ENCODE measurements at places on chromosomes 1 and 21.
A peak's percentile ranks its signal among the peaks of the same experiment; 100 is the strongest.

GRCh38 chr1:77076759-77077158 is 142.5 kb downstream of the PIGK start:
- DNase-seq, result peak; percentile 16

DNA sequence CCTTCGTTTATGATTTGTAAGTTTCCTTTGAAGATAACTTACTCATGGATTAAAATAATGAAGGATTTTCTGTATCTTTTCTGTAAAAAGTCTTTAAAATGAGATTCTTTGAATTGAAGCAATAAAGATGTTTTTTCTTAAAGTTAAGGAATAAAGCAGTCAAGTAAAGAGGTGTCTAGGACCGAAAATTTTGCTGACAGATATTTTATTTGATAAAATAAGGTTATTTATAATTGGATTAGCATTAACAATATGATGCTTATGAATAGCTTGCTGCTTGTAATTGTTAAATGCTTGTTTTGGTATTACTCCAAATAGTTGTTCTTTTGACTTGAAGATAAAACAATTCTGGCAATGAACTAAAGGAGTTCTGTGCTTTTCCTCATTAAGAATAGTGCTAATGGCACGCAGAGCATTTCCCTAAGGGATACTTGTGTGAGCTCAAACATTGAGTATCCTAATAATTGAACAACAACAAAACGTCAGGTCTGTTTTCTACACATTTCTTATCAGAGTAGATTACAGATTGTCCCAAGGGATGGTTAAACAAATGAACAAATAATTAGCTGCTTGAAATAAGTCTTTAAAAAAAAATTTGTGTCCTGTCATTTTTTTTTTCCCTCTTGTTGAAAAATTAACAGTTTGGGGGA is 16.6 kb downstream of the TSNAX start:
- no peak for DNase-seq

- no peak for DNase-seq
Observed at GRCh38 chr1:61784726-61785125, 42.4 kb downstream of the PATJ start.

DNA sequence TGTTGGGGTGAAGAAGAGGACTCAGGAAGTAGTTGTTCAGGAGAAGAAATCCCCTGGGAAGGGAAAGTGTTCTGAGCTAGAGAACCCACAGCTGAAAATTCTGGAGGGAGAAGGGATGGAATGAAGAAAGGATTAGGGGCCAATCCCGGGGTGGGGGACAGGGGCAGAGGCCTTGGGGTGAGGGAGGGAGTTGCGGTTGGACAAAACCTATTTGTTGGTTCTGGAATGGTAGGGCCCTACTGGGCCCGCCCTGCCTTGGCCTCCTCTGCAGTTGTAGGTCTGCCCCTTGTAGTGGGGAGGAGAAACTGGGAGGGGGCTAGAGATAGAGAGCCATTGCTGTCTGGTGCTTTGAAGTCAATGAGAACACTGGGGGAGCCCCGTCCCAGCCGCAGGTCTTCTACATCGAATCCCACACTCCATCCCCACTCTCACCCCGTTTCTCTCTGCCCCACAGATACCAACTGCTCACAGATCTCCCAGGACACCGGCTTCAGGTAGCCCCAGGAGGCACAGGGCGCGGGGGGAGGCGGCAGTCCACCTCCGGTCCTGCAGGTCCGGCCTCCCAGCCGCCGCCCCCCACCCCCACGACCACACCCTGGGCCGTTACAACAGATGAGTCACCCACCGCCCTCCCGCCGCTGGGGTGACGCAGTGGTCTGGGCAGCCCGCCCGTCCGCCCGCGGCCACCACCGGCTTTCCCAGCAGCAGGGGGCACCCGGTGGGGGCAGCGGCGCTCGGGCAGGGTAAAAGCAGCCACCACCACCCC is 1.1 kb downstream of the TAGLN2 start:
- peak; percentile 45 for DNase-seq

GRCh38 chr1:42418516-42418915 is 37.3 kb downstream of the ZMYND12 start:
- no peak for DNase-seq

GRCh38 chr1:17207540-17207939 is 2.6 kb downstream of the PADI1 start:
- DNase-seq, result no peak

- DNase-seq, result no peak
Observed at GRCh38 chr1:30146448-30146847, 576.9 kb downstream of the MATN1 start.

DNA sequence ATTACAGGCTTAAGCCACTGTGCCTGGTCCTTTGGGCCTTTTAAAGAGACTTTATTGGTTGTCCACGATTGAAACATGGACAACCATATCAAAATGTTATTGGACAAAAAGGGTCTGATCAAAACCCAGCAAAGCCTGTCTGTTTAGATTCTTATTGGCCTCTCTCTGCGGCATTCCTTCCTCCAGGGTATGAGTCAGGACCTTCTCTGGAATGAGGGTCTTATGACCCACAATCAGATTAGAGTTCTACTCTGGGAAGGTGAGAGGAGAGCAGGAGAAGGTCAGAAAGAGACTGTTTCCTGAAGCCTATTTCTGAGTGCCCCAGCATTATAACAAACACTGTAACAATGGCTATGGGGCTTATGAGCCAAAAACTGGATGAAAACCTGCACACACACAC is 7.9 kb downstream of the LURAP1 start:
- no peak for DNase-seq

DNA sequence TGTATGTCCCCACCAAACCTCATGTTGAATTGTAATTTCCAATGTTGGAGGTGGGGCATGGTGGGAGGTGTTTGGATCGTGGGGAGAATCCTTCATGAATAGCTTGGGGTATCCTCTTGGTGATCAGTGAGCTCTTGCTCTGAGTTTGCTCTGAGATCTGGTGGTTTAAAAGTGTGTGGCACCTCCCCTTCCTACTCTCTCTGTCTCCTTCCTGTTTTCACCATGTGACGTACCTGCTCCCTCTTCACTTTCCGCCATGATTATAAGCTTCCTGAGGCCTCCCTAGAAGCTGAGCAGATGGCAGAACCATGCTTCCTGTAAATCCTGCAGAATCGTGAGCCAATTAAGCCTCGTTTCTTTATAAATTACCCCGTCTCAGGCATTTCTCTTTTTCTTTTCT is 40.0 kb upstream of the OSBPL9 start:
- no peak for DNase-seq

GRCh38 chr1:201468501-201468843 is 516 bp downstream of the PHLDA3 start:
- DNase-seq, result no peak

GRCh38 chr1:9996624-9997582 is at the start of gene RBP7:
TSS of gene RBP7 (plus strand) at chr1:9997228. CDS start at chr1:9997259, 31 bp downstream.
- DNase-seq, result no peak

GRCh38 chr1:47771751-47772150 is 225.4 kb downstream of the TRABD2B start:
- DNase-seq, result no peak

DNA sequence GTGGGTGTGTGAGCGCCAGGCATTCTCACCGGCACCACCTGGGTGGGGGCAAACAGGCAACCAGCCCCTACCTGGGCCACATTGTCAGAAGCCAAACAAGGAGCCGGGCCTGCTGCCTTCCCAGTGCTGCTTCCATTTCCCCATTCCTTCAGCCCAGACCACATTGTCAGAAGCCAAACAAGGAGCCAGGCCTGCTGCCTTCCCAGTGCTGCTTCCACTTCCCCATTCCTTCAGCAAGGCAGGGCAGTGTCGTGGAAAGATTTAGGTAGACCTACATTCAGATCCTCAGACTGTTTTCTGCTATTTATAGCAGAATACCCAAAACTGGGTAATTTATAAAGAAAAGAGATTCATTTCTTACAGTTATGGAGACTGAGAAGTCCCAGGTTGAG is 47.0 kb upstream of the EFHD2 start:
- no peak for DNase-seq

DNA sequence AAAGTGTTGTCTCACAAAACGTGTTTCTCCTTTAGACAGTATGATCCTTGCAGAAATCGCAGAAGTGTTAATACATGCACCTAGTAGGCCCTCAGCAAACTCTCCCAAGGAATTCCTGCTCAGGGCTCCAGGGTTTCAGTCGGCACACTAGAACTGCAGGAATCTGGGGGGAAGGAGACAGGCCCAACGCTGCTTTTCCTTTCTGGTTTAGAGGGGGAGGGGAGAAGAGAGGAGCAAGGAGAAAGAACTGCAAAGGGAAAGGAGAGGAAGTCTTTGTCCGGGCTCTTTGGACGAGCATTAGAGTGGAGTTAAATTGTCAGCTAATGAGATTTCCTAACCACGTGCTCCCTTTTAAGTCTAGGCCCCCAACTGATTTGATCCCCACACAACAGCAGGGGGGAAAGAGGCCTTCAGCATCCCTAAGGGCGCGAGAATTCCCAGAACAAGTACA is 103.7 kb upstream of the SOD1 start:
- DNase-seq, result no peak

DNA sequence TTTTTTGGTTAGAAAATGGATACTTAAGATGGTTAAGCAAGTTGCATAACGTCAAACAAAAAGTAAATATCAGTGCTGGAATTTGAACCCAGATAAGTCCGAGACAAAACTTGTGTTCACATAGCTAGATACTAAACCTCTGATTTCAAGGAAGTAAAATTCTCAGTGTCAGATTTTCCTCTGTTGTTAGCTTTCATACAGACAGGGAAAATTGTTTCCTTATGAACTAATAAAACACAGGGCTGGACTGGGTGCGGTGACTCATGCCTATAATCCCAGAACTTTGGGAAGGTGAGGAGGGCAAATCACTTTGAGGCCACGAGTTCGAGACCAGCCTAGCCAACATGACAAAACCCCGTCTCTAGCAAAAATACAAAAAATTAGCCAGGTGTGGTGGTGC is 51.3 kb downstream of the PCNX2 start:
- no peak for DNase-seq

GRCh38 chr1:119108988-119109387 is 31.5 kb downstream of the WARS2 start:
- DNase-seq, result no peak

DNA sequence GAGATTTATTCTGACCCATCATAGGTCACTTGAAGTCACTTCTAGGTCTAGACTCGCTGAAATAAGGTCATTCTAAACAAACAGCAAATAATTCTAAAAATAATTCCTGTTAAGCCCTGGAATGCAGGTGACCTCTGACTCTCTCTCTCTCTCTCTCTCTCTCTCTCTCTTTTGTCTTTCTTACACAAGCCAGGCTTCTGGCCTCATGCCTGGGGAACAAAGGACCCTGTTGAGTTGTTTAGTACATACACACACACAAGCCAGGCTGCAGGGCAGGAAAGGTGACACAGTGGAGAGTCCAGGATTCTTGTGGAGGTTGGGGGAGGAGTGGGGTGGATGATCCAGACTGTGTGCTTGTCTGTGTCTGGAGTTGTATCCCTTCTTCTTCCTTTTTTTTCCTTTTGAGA is 4.0 kb upstream of the MEX3A start:
- DNase-seq, result no peak

DNA sequence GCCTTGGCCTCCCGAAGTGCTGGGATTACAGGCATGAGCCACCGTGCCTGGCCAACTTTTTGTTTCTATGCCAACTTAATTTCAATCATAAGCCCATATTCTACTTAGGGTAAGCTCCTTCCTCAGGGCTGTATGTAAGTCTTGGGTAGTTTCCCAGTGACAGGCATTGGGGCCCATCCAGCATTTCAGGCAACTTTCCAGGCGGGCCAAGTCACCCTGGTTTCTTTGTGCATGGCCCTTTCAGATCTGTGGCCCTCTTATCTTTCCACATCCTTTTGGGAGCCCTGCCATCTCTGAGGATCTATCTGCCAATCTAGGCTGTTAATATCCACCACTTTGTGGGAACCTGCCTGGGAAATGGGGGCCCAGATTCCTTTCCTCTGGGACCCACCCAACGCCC is 58.7 kb downstream of the TNN start:
- DNase-seq, result no peak

DNA sequence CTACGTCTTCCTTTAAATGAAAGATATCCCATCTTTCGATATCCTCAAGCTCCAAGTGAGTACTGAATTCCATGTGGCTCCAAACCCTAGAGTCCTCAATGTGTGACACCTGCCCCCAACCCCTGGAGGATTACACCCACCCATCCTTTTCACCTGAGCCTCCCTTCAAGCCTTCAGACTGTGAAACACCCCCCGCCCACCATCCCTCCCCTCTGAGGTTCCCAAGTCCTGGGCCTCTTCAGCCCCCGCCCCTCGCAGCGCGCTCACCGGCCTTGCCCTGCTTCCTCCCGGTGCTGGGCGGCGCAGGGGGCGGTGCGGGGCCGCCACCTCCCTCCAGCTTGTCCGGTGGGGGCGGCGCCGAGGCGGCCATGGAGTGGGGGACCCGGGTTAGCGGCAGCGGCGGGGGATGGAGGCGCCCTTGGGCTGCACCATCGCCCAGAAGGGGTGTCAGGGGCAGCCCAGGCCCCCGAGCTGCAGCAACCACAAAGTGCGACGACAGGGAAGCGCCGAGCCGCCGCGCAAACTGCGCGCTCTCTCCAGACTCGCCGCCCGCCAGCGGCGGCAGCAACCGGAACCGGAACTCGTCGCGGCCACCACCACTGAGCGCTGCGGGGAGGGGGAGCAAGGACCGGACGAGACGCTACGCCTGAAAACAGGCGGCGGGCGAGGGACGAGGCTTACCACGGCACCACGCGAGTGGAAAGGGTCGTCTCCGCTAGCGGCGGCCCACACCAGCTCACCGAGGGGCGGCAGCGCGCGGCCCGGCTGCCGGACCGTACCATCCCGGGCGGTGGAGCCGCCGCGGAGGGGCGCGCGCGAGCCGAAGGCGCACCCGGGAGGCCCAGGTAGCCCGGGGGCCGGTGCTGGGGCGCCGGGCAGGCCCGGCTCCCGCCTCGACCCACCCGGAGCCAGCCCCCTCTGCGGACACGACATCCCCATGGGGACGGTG is at the start of gene PYGO2:
Gene PYGO2 (minus strand): TSS at position 576 of the 949 bp plus-strand sequence. CDS start 206 bp downstream, at position 370.
- DNase-seq, result peak; percentile 56

- no peak for DNase-seq
Observed at GRCh38 chr21:28100366-28100765, 892.3 kb downstream of the LTN1 start.

- DNase-seq, result no peak
Observed at GRCh38 chr1:1489231-1489630, 17.7 kb downstream of the ATAD3B start.

DNA sequence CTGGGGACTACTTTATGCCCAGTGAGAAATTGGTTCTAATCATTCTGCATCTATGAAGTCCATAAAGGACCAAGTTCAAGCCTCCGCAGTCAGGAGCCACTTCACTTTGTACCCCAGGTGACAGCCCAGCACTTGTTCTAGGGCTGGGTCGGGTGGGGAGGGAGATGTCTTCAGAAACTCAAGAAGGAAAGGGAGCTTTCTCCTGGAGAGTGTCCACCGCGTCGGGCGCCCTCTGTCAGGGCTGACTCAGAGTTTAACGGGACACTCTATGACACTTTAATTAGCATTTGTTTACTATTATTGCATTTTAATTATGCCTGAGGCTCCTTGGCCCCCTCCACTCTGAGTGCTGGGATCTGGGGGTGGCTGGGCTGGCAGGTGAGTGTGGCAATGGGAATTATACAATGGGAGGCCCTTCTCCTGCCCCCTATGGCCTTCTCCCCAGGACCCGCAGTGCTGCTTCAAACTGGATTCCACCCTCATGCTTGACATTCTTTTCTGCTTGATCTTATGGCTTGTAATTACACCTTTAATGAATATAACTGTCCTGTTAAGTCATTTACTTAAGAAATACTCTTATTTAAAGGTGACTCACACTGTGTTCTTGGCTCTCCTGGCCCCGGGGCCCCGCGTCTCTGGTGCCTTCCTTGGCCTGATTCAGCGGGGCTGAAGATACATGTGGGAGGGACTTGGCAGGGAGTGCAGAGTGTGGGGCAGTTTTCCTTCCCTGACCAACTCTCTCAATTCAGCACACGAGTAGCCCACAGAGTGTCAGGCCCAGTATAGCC is 136.6 kb downstream of the PLXNA2 start:
- DNase-seq, result no peak

Measured in AML-193 (cell line).